SK-N-DZ (cell line): ENCODE measurements at places on chromosomes 16 and 17.

DNA sequence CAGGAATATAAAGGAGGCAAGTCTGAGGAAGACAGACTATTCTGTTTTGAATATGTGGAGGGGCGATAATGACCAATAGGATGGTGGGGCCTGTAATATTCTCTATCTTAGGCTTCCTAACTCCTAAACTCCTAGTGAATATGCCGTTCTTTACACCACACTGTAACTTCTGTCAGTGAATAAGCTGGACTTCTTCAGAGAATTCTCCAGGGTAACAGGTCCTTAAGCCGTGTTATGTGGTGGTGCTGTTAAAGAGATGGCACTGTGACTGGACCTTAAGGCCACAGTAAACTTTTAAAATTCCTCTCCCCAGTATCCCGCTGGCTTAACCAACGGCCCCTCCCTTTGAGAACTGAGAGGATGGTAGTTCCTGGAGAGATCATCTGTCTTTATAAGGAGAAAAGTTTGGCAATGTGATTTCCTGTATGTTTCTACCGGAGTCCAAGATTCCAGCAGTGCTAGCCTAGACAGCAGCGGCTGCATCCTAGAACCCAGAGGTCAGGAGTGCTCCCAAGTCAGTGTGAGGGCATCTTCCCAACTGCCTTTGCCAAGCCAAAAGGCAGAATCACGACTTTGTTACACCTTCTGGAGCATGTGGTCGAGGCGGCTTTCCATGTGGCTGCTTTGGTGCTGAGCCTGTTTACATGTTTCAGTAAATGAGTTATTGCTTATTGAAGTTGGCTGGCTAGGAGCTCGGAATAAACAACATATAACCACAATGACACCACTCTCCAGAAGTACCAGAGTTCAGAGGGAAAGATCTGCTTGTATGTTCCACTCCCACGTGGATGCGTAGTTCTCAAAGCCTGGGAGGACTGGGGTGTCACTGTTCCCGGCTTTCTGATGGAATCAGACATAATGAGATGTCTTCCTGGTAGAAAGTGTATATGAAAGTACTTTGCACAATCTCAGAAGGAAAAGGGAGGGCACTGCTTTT lies 41.0 kb downstream of the TUBD1 start:
- DNase-seq: no peak

GRCh38 chr16:65545413-65545956 lies 423.6 kb upstream of the CDH11 start:
- DNase-seq: peak; percentile 58

GRCh38 chr17:56300144-56300543 lies 146.9 kb downstream of the ANKFN1 start:
- DNase-seq: no peak

DNA sequence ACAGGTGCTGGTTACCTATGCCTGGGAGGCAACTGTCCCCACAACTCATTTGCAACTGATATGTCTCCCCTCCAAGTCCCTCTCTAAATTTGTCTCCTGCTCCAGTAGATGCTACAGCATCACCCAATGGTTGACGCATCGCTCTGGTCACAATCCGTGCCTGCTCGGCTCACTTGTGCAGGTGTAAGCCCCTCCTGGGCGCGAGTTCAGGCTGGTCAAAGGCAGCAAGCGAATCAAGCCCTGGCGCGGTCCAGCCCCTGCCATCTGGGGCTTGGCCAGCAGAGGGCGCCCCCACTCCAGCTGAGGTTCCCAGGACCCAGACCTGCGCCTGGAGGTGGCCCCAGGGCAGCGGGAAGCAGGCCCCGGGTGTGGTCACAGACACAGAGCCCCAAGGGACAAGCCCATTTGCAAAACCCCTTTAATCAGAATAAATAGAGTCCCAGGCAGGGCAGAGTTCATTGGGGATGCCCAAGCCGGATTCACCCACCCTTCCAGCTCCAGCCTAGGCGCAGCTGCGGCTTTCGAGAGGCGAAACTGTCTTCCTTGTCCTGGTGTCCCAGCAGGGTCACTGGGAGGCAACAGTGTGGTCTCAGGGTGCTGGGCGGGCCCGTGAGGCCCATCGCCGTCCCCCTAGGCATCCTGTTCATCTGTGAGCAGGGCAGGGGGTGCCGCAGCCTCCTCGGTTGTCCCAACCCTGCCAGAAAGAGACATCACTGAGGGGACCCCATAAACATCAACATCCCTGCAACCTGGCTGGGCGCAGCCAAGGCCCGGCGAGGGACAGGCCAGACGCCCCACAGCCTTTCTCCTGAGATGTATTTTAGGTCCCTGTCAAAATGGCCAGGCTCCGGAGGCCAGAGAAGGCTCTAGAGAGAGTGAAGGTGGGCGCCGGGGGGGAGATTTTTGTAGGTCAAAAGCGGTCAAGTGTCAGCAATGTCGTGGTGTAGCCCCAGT lies 15.8 kb downstream of the TMC6 start:
- peak; percentile 69 for DNase-seq

DNA sequence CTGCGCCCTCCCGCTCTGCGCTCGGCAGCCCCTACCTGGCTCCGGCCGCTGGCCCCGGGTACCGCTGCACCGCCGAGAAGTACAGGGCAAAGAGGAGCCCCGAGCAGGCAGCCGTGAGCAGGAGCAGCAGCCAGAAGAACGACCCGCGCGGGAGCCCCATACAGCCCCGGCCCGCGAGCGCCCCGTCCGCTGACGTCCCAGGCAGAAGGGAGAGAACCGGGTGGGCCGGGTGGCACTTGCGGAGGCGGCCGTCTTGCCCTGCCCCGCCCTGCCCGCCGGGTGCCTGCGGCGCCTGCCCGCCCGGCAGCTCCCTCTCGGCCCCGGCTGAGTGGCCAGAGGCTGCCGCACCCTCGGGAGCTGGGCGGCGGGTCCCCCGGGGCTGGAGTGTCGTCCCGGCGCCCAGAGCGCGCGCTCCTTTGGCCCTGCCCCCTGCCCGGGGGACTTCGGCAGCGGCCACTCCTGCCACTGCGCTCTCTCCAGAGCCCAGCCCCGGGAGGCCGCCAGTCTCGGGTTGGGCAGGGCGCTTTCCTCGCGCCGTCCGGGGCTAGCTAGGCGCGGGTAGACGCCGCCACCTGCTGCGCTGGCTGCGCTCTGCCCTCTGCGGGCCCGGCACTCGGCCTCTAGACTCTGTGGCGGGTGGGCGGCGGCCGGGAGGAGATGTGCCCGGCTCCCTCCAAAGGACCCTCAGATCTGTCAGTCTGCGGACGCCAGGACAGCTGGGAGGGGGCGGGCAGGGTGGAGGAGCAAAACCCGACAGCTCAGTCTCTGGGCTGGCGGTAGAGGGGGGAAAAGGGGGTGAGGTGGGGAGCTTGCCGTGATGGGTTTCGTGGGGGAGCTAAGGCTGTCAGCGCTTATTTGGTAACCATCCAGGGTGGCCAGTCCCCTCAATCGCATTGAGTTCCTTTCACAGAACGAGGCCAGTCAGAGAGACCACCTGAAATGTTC lies at the start of gene ST6GALNAC2:
ST6GALNAC2 (minus strand) TSS at position 212 of the 945 bp plus-strand sequence; CDS start at position 160, 52 bp downstream.
- no peak for DNase-seq

- no peak for DNase-seq
Observed at GRCh38 chr17:70070305-70071027, 4.6 kb upstream of the KCNJ16 start.

GRCh38 chr16:12837756-12838155 lies 34.1 kb upstream of the CPPED1 start:
- DNase-seq: no peak

- no peak for DNase-seq
Observed at GRCh38 chr17:73444021-73444420, 132.2 kb upstream of the CDC42EP4 start.

DNA sequence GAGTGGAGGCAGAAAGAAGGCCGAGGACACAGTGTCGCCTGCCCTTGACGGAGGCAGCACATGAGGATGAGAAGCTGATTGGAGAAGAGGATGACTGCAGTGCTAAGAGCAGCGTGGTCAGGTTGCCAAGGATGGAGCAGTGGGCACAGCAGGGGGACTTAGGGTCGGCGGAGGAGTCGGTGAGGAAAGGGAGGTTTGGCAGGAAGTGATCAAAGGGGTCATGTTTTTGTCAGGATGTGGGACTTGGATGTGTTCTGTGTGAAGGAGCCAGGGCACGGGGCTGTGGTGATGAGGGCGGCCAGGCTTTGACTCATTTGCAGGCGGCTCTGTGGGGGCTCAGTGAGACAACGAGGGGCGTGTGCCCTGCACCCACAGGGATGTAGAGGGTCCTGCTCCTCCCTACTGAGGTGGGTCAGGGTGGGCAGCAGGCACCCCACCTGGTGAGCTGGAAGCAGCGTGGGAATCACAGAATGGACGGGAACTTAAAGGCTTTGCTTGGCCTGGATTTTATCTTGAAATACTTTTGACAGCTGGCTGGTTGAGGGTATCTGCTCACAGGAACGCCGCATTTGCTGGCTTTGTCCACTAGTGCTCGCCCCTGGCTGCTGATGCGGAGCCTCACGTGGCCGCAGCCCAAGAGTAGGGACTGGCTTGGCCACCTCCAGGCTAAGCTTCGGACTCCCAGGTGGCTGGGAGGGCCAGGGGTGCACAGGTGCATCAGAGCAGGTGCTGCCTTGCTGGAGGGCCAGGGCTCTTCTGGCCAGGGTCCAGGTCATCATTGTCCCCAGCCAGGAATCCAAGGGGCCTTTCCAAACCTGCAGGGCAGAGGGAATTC lies 6.0 kb downstream of the MPG start:
- DNase-seq: peak; percentile 47

GRCh38 chr16:56266641-56267607 lies 75.6 kb downstream of the GNAO1 start:
- no peak for DNase-seq

GRCh38 chr16:20675488-20676267 lies 21.8 kb downstream of the ACSM1 start:
- DNase-seq: no peak
